ENCODE measurements at places on chromosomes 12 and 14.

DNA sequence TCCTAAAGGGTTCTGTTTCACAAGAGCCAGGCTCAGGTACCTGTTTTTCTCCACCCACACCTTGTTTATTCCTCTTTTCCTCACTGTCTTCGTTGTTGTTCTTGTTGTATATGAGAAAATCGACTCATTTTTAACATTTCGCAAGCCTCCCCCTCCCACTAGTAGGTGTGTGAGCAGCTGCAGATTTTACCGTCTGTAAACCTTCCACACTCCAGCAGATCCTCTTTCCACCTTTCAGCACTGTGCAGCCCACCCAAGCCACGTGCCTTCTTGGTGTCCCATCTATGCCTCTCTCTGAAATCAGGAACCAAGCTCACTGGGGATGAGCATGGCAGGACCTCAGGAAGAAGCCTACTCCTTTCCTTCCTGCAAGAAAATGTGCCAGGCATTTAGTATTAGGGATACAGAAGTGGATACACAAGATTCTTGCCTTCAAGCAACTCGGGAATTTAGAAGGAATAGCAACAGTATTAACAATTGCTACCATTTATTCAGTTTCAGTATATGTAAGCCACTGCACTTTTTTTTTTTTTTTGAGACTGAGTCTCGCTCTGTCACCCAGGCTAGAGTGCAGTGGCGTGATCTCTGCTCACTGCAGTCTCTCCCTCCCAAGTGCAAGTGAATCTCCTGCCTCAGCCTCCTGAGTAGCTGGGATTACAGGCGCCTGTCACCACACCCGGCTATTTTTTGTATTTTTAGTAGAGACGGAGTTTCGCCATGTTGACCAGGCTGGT, 113.6 kb downstream of the CHST11 start:
- no peak for DNase-seq

- no peak for DNase-seq
These were observed 233.1 kb downstream of the FOXG1 start for GRCh38 chr14:28999656-29000055.

DNA sequence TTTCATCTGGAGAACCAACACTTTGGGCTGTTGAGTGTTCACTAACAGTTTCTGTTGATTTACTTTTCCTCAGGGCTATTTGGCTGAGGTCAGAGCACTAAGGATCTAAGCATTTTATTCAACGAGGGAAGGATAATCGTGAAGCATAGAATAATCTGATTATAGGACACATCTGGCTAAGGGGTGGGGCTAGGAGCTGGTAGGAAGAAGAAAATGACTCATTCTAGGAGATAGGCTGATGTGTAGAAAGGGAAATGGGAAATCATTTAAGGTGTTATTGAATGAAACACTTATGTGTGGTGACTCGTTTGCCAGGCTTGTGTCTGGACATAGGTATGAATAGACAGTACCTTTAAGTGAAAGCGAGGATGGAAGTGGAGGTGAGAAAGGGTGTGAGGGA, 167.2 kb downstream of the ETNK1 start:
- DNase-seq, result no peak

DNA sequence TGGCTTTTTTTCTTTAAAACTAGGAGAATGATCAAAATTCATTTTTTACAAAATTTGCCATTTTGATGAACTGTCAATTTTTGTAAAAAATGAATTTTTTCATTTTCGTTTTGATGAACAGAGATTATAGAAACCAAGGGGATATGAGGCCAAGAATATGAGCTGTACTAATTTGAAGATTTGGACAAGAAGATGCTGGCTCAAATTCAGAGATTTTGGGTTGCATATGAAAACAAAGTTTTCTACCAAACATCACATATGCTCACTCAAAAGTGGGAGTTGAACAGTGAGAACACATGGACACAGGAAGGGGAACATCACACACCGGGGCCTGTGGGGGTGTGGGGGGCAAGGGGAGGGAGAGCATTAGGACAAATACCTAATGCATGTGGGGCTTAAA, 230.7 kb downstream of the SNAPC1 start:
- DNase-seq, result no peak

Data from cerebellar nuclear complex (tissue), 1 donor.